ENCODE measurements at places on chromosomes 7 and 10.

GRCh38 chr10:119517235-119518141 lies 25.0 kb downstream of the RGS10 start:
- DNase-seq: no peak

DNA sequence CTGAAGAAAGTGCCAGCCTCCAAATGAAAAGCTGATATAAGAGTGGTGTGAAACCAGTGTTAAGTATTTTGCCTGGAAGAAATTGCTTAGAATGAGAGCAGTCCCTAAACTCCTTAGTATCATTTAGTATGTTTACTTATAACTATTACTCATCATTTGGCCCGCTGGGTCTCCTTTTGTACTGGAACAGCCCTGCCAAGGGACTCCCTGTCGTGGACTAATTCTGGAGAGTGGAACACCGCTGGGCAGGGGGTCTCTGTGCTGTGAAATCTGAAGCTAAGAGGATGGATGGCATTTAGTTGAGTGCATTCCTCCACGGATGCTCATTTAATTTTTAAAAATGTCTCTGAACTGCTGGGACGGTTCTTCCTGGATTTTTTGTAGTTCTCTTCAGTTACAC lies 889.9 kb upstream of the C7orf33 start:
- no peak for DNase-seq

DNA sequence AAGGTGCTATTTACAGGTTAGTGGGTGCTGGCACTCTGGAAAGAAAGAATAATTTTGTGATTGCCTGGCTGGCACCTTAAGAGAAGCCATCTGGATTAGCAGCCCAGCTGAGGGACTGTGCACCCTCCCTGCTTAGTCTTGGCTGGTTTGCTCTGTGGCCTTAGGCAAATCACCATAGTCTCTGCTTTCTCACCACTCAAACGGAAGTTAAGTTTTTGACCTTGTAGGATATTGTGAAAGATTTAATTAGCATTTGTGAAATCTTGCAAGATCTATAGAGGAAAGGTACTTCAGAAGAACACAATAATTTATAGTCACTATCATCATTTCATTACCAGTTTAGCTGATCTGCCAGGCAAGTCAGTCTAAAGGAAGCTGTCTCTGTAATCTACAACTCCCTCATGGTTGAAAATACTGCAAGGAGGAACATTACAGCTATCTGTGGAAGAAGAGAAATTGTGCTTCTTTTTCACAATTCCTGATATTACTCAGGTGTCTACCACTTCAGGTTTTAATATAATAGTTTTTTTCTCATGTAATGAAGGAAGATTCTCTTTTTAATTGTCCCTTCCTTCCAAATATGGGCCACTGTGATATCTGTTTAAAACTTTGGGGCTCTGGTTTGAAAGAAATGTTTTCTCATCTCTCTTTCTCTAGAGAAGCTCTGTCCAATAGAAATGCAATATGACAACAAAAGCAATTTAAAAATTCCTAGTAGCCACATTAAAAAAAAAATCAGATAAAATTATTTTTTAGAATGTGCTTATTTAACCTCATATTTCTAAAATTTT lies 219.6 kb downstream of the PTEN start:
- no peak for DNase-seq

GRCh38 chr7:14275356-14275755 lies 285.9 kb upstream of the ETV1 start:
- DNase-seq: no peak

- DNase-seq: no peak
These were observed 47.2 kb downstream of the RHOBTB1 start for GRCh38 chr10:60896810-60897209.

- DNase-seq: no peak
These were observed 6.5 kb upstream of the AP5Z1 start for GRCh38 chr7:4768597-4769569.

- no peak for DNase-seq
These were observed 242.3 kb upstream of the AOAH start for GRCh38 chr7:36966636-36967035.

DNA sequence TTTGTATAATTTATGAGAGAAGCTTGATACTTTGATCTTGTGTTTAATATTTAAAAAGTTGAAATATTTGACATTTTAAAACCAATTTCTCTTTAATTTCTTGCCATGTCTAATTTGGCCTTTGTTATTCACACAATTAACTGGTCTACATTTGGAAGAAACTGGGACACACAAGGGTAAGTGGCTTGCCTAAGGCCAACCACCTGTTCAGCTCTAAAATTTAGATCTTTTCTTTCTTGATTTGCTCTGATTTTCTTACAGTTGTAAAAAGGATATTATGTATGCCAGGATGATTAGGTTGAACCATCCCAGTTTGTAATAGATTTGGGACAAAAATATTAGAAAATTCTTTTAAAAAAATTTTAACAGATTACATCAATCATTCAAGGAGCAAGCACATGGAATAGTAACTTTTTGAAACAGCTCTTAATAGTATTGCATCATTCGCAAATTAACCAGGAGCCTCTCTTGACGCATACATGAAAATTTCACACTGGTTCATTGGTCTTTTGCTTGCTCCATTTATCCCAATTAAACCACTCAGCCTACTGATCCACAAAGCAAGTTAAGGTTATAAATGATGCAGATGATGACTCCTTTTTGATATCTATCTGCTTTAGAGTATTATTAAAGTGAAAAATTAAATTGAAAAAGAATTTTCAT lies 222.4 kb upstream of the SLC26A5 start:
- no peak for DNase-seq

- no peak for DNase-seq
These were observed 142.2 kb downstream of the TRIL start for GRCh38 chr7:28815928-28816373.

DNA sequence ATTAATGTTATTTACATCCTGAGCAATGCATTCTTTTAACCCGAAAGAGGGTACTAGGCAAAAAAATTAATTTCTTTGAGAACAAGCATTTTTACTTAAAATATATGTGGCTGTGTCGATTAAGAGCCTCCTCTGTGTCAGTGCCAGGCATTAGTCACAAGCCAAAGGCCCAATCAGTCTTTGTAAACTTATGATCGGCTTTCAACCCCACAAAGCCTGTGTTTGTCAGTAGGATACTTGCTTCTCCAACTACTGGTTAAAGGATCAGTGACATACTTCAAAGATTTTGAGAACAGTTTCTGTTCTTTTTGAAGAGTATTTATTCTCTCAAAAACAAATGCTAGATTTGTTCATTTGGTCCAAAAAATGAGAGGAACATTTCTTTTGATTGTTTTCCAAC lies 159.3 kb downstream of the NRCAM start:
- DNase-seq: no peak

DNA sequence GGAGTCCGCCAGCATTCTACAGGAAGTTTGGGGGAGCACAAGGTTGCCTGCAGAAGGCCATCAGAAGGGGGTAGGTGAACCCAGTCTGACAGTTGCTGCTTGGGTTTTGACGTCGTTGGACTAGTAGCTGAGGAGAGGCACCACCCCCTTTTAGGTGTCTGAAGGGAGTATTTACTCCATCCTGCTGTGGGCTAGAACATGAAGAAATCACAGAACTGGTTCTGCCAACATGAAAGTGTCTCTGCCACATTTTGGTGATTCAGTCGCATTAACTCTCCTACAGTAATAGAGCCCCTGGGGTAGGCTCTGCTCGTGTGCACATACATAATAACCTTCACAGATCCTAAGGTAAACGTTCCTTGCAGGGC lies 834 bp upstream of the TRIL start:
- DNase-seq: no peak

DNA sequence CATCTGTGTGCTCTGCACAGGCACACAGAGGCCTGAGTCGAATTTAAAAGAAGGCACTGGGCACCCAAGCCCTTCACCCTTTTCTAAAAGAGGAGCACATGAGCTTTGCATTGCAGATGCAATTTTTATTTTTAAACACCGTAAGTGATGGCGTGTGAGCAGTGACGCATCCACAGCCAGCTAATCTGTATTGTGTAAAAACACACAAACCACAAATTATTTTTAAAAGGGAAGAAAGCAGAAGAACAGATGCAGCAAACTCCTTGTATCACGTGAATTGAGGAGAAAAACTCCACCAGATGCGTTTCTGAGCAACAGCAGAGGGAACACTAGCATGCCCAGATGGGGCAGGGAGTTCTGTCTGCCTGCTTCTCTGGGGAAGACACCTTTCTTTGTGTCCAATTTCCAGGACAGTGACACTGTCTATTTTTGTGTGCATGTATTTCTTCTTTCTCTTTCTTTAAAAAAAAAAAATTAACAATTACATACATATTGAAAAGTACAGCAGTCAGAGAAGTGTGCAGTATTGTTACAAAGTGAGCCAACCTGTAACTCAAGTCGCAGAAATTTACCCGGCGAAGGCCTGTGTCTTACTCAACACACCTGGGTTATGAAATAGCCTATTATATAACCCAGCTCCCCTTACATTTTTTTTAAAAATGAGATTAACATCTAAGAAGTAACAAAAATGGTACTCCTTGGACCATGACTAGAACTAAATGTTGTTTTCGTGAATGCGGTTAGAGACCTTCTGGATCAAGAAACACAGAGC lies 39.2 kb downstream of the EEPD1 start:
- no peak for DNase-seq

GRCh38 chr10:69866688-69867461 lies 65.2 kb downstream of the COL13A1 start:
- no peak for DNase-seq

DNA sequence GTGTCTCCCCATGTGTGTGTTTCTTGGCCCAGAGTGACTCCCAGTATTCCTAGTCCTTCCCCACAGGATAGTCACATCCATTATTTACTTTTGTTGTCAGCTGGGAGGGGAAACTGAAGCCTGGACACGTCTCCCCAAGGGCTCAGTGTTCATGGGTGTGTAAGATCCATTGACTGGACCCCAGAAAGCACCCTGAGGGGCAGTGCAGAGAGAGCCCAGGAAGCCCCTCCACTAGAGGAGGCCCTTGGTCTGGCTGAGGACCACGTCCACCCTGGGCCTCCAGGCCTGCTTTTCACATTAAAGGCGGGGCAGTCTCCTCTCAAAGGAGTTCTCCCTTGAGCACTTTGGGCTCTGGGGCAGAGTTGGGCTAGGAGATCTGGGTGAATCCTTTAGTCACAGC lies 21.3 kb downstream of the ZNF783 start:
- DNase-seq: no peak

- DNase-seq: peak; percentile 30
These were observed 25.6 kb downstream of the TMEM196 start for GRCh38 chr7:19747740-19748339.

- no peak for DNase-seq
These were observed 120.5 kb upstream of the SEMA3E start for GRCh38 chr7:83769407-83769806.

DNA sequence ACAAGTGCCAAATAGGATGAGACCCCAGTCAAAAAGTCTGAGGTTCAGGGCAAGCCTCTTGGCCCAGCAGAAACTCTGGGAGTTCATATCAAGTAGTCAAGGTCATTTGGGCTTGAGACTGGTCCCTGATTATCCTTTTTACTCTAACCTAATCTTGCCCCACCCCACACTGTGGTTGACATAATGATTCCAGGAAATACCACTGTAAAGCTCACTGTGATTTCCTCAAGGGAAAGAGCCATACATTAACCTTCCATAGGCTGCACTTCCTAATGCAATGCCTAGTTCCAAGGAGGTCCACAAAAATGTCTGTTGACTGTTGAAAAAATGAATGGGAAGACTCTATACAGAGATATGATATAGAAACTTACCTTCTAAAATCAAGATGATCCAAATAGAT lies 52.9 kb upstream of the CHCHD3 start:
- DNase-seq: no peak

- DNase-seq: no peak
These were observed 72.3 kb upstream of the PRLHR start for GRCh38 chr10:118667732-118668131.

- DNase-seq: no peak
These were observed 562.6 kb upstream of the GALNT17 start for GRCh38 chr7:70569335-70569819.

DNA sequence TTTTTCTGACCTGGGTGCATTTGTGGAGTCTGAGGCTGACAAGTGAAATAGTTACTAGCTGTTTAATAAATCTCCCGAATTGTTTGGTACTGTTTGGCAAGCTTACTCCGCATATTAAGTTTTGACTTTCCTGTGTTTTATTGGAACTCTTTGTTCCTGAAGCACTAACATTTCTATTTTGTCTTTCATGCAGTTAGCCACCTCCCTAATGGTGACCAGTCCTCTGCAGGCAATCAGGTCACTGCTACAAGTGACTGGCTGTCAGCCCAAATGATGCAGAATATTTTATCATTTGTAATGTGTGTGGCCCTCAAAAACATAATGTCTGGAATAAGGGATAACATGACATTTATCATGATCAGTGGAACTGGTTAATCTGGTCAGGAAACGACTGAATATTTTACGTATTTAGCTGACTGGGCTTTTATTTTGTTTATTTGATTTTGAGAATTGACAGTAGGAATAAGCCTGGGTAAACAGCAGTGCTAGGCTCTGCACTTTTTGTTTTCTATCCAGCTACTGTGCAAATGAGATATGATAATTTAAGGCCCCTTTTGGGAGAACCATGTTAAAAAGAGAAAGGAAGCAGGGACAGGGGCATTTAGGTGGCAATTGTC lies 82.9 kb downstream of the ST7 start:
- no peak for DNase-seq

GRCh38 chr10:59825932-59826331 lies 72.7 kb upstream of the MRLN start:
- no peak for DNase-seq

- no peak for DNase-seq
These were observed 49.6 kb upstream of the UBN2 start for GRCh38 chr7:139181404-139181803.

DNA sequence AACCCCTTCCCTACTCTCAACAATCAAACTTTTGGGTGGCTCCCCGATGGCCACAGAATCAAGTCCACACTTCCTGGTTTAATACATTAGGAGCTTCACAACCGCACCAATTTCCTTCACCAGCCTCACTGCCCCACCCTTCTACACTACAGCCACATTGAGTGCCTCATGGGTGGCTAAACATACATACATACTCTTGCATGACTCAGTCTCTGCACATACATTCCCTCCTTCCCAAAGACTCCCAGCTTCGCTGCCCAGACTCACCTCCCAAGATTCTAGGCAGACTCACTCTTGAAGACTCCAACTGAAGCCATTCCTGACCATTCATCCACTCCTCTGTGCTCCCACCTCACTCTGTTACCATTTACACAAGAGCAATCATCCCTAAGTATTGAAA lies 15.9 kb downstream of the VPS41 start:
- no peak for DNase-seq

- DNase-seq: no peak
These were observed 29.5 kb upstream of the PRKCQ start for GRCh38 chr10:6609625-6610024.

DNA sequence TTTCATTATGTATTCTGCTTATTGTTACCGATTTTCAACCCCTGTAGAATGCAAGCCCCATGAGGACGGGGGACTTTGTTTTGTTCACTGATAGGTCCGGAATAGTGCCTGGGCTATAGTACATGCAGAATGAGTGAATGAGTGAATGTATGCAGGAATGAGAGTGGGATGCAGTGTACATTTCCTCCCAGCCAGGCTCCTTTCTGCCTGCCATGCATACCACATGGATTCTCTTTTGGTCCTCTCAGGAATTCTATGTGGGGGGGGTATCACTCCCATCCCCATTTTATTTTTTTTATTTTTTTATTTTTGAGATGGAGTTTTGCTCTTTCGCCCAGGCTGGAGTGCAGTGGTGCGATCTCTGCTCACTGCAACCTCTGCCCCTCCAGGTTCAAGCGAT lies 16.7 kb downstream of the TRIM56 start:
- DNase-seq: no peak

GRCh38 chr10:126504761-126505112 lies 116.5 kb upstream of the ADAM12 start:
- no peak for DNase-seq

Measured in Panc1 (cell line).